Fibroblast of villous mesenchyme (primary cell): ENCODE measurements at places on chromosomes 2 and 18. TPM values are rescaled to one million over a fixed set of nuclear protein-coding genes. Genes with fewer than 3 reads are reported as not detected.

The CCDC178 gene
- total RNA-seq = 0.32 and 0.43 TPM in 2 replicates

- DNase-seq = no peak
Measured at GRCh38 chr2:133541376-133541775, 26.9 kb downstream of the NCKAP5 start.

GRCh38 chr2:136257893-136258292 is 139.9 kb upstream of the CXCR4 start:
- no peak for DNase-seq

DNA sequence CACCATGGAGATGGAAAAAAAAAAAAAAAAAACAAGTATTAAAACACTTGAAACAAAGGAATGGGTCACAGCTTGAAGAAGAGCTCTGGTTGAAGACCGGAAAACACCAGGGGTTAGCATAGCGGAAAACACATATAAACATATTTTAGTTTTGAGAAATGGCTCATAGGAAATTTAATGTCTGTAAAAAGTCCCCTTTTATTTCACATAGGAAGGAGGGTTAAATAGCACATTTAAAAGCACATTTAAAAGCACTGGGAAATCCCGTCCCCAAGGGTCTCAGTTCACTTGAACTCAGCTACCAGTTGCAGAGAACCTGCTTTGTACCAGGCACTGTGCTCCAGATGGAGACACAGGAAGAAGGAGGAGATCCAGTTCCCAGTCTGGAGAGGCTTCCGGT is 65.5 kb downstream of the KCNE4 start:
- no peak for DNase-seq

The HOXD10 gene
- total RNA-seq = 39.9 and 58.7 TPM in 2 replicates

GRCh38 chr2:206230060-206230762 is 44.3 kb upstream of the ZDBF2 start:
- peak; percentile 13 for DNase-seq

GRCh38 chr2:27802547-27802946 is 31.0 kb downstream of the MRPL33 start:
- DNase-seq = no peak

DNA sequence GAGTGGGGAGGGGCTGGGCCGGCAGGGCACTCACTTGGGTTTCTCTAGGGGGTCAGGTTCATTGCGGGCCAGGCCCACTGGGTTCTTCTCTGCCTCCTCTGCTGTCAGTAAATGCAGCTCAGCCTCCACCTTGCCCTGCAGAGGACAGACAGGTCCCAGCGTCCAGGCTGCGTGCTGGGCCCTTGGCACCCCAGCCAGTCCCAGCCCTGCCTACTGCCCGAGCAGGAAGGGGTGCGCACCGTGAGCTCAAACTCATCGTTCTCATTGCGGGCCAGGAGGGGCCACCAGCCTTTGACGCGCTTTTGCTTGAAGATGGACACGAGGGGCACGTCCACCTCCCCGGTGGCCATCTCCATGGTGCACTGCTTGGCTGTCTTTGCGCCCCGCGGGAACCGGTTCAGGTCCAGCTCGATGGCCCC is 17.3 kb downstream of the OTOF start:
- no peak for DNase-seq

GRCh38 chr18:24486684-24487083 is 26.2 kb downstream of the HRH4 start:
- no peak for DNase-seq

- DNase-seq = peak; percentile 28
Measured at GRCh38 chr2:219661197-219661954, 33.9 kb downstream of the SLC4A3 start.

The SCG2 gene
- total RNA-seq = 0.86 and 0.97 TPM in 2 replicates

DNA sequence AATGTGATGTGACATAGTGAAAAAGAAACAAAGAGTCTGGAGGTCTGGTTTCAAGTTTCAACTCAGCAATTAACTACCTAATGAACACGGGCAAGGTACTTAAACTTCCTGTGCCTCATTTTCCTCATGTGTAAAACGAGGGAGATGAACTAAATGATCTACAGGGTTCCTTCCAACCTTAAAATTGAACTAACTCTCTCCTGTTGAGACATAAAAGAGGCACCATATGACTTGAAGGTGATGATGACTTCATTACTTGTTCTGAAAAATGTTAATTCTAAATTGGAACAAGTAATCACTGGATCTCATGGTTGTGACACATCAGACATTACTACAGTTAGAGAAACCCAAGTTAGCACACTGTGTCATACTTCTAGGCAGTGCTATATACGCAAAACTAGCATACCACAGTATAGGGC is 8.9 kb upstream of the REL start:
- no peak for DNase-seq

GRCh38 chr2:134098321-134098720 is 155.6 kb upstream of the MGAT5 start:
- no peak for DNase-seq
